Activated CD4-positive, CD25-positive, alpha-beta regulatory T cell (primary cell): ENCODE measurements at places on chromosomes 1 and 21.

- no peak for DNase-seq
These were observed 147.3 kb upstream of the CD34 start for GRCh38 chr1:208058267-208058666.

DNA sequence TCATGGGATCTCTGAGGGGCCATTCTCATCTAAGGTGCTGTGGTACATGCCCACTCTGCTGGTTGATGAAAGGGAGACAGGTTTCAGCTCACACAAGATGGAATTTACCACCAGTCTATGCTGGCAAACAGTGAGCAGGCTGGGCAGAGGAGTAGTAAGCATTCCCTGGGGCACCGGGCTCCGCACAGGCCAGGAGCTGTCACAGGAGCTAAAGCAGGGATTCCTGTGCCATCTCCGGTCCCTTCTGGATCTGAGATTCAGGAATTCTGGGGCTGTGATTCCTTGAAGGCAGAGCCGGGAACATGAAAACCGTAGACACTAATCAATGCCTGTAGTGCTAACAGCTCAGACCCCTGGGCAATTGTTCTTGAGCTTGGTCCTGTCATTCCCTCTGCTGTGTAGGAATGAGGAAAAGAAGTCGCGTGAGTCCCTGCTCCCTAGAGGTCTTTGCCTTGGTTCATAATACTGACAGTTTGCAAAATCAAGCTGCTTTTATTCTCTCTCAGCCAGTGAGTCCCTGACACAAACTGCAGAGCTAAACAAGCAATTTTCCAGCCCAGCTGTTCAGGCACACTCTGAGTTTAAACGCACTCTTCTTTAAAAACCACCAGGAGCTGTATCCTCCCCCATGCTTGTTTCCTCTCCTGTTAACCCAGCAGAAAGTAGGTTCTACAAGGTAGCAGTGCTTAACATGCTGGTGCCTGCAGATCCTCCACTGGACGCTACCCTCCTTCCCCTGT lies 52.5 kb downstream of the MDM4 start:
- no peak for DNase-seq

DNA sequence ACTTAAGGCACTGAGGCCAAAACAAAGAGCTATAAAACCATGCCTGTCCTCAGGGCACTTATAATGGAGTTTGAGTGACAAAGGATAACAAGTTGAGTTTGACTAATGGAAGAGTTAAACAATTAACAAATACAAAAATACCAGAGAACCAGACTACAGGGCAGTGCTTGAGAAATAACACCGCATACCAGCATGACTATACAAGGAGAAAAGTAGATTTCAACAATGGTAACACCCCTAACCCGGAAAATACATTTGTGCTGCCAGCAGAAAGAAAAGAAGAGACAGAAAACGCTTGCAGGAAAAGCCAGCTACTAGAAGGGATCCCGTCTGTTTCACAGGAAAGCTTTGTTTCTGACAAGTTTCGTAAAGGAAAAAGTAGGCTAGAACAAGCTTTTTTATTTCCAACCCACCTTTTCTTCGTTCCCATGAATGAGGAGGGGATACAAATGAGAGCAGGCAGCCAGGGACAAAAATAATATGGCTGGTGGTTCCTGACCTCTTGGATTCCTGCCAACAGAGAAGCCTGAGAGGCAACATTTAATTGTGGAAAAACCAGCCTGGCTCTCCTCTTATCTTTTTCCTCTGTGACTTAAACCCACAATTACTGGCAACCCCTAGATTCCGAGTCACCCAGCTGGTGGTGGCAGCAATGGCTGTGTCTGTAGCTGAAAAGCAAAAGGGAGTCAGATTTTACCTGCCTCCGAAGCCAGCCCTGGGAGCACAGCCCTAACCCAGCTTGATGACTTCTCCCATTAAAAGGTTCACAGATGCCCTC lies 56.5 kb downstream of the WLS start:
- DNase-seq: no peak

- DNase-seq: no peak
These were observed 898 bp downstream of the LDLRAP1 start for GRCh38 chr1:25544243-25544764.

- DNase-seq: no peak
These were observed 66.3 kb downstream of the RAVER2 start for GRCh38 chr1:64811131-64811530.

- no peak for DNase-seq
These were observed 33.2 kb upstream of the FAM163A start for GRCh38 chr1:179709841-179710329.

- DNase-seq: no peak
These were observed 3.8 kb downstream of the C1orf35 start for GRCh38 chr1:228099331-228099732.

DNA sequence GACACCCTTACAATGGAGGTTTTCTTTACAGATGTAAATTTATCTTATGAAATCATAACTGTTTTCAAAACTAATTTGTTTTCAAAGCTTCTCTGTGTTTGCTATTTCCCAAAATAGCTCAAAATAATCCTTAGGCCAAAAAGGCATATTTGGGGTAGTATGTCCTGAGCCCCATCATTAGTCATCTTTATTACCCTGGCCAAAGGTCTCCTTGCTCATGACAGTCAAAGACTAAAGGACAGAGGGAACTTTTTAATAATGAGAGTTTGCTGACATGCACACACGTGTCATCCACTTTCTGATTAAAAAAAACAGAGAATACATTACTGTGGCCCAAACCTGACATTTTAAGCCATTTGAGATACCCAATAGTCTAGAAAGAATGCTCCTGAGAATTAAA lies 221.9 kb upstream of the DUSP10 start:
- no peak for DNase-seq

DNA sequence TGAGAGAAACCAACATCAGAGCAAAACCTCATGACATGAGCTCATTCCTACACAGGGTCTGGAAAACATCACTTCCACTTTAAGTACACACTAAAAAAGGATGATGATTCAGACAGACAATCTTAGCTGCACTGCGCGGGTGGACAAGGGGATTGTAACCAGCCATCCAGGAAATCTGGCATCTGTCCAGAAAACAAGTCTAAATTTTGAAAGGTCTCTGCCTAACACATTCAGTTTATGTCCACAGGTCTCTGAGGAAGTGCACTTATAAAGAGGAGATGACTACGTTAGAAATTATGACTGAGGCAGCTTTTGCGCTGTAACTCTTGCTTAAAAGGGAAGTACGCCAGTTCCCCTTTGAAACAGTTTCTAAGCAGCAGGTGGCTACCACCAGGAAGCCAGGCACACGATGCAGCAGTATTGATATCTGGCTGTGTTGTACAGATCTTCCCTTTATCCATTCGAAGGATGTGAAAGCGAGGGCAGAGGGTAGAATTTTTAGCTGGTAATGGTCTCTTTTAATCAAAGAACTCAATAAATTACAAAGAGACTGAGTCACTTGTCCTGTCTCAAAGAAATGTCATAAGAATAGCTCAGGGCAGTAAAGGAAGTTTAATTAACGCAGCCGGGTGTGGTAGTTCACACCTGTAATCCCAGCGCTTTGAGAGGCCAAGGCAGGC lies 128.0 kb downstream of the SETD4 start:
- no peak for DNase-seq

DNA sequence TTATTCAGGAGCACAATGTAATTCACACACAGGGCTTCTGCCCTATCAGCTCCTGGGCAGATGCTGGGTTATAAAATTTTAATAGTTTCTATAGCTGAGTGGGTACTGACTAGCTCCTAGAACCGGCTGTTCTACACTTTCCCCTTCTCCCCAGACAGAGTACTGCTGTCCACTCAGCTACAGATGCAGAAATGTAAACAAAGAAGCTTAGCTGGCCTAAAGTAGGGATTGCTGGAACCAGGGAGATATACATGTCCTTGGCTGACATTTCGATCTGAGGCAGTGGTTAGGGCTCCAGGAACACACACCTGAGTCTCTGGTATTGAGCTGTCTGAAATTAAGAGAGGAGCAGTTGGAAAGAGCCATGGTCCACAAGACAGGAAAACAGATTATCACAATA lies 211.5 kb upstream of the USP24 start:
- DNase-seq: no peak

DNA sequence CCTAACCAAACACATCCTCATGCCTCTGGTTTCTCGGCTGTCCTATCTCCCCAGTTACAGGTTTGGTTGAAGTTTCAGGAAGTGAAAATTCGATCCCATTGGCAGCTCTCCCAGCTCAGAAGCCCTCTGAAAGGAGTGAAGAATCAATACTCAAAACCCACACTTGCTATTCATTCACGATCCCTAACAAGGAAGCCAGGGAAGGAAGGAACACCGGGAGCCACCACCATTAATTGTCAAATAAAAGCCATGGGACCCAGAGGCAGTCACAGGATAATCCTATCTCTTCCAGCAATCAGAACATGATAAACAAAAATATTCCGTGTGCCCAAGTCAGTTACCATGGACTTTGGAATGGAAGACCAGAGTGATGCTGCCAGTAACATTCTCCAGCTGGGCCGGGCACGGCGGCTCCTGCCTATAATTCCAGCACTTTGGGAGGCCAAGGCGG lies 7.0 kb downstream of the TMPRSS2 start:
- no peak for DNase-seq

GRCh38 chr1:111509997-111510375 lies 6.6 kb upstream of the ADORA3 start:
- no peak for DNase-seq
